ENCODE measurements at places on chromosomes 12 and 14.

- no peak for DNase-seq
These were observed 48.4 kb downstream of the ZNF641 start for GRCh38 chr12:48302161-48302911.

GRCh38 chr12:121124402-121125109 lies 8.1 kb upstream of the P2RX7 start:
- DNase-seq: no peak

GRCh38 chr12:57098546-57098945 lies 9.6 kb downstream of the NAB2 start:
- DNase-seq: no peak

- DNase-seq: no peak
These were observed 410.2 kb downstream of the APAF1 start for GRCh38 chr12:99055299-99055698.

DNA sequence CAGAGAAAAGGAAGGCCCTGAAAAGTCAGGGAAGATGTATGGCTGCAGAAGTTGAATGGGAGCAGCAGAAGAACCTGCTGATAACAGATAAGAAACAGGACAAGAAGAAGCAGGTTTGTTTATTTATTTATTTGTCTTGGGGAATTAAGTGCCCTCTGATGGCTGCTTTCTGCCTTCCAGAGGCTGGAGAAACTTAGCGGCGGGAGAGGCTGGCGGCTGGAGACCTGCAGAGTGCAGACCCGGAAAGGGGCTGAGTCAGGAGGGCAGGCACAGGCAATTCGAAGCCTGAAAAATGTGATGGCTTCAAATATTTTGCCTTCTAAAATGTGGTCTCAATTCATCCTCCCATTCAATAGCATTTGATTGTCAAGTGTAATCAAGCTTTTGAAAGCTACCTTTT lies 168.2 kb upstream of the GZMB start:
- DNase-seq: no peak

GRCh38 chr14:23380197-23380914 lies 3.5 kb downstream of the CMTM5 start:
- DNase-seq: no peak

DNA sequence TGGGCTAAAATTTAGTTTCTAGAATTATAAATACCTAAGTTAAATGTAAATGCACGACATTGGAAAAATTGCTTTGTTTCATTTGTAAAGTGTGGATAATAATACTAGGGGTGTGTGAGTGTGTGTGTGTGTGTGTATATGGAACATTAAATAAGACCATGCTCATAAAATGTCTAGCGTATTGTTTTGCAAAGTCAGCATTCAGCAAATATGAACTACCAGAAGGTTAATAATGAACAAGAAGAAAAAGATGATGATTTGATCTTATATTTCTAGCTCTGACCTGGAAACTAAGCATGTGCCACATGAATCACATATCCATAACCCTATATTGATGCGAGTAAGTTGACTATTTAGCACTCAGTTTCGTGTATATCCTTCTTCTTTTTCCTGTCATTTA lies 44.9 kb upstream of the MDGA2 start:
- no peak for DNase-seq

Data from CD4-positive, alpha-beta T cell treated with Interleukin-21 for 1 hour (primary cell).